ENCODE measurements at places on chromosomes 13 and 19.

- no peak for DNase-seq
Observed at GRCh38 chr19:38152461-38153379, 71.3 kb downstream of the DPF1 start.

GRCh38 chr13:102817907-102818306, 19.0 kb downstream of the BIVM start:
- DNase-seq = no peak

- DNase-seq = no peak
Observed at GRCh38 chr13:92221916-92222315, 823.5 kb downstream of the GPC5 start.

- DNase-seq = no peak
Observed at GRCh38 chr13:33276570-33276969, 9.0 kb downstream of the STARD13 start.

- no peak for DNase-seq
Observed at GRCh38 chr19:33171916-33172359, 22.2 kb upstream of the LRP3 start.

- no peak for DNase-seq
Observed at GRCh38 chr13:113902481-113902880, 38.6 kb upstream of the GAS6 start.

DNA sequence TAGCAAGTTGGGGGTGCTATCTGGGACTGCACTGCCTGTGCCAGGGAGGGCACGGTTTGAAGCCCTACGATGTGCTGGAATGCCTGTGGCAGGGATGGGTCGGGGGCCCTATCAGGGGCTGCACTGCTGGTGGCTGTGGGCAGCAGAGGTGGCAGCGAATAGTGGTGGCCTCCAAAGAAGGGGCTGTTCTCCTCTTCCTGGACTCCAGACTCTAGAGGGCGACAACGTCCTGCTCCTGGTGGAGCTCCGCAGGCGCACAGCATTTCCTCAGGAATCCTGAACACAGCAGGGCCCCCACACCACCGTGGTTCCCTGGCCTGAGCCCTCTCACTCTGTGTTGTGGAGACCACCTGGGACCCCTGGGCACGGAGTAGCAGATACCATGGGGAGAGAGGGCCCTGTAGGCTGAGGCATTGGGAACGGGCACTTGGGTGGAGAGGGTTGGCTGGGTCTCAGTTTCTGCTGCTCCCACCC, 145.6 kb downstream of the TNFRSF19 start:
- no peak for DNase-seq

DNA sequence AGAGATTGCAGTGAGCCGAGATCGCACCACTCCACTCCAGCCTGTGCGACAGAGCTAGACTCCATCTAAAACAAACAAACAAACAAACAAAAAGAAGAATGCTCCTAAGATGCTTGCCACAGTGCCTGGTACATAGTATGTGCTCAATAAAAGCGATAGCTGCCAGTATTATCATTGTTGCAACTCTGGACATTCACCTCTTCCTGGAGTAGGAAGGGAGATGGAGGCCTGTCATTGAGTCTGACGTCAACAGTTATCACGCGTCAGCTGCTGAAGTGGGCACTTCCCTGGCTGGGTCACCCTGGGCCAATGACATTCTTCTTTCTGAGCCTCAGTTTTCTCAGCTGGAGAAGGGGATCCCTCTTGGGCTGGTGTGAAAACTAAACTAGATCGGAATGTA, 4.2 kb upstream of the PLAUR start:
- DNase-seq = no peak

DNA sequence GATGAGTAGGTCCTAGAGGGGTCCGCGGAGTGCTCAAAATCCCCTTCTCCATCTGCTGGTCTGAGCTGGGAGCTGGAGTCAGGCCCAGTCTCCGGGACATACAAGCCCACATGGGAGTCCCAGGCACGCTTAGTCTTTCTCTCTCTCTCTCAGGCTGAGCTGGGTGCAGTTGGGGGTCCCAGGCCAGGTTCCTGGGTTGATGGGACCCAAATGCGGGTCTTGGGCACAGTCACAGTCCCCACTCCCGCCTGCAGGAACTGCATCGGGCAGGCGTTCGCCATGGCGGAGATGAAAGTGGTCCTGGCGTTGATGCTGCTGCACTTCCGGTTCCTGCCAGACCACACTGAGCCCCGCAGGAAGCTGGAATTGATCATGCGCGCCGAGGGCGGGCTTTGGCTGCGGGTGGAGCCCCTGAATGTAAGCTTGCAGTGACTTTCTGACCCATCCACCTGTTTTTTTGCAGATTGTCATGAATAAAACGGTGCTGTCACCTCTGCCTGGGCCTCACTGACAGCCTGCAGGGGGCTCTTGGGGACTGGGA, 23.8 kb downstream of the CYP4F12 start:
- no peak for DNase-seq

DNA sequence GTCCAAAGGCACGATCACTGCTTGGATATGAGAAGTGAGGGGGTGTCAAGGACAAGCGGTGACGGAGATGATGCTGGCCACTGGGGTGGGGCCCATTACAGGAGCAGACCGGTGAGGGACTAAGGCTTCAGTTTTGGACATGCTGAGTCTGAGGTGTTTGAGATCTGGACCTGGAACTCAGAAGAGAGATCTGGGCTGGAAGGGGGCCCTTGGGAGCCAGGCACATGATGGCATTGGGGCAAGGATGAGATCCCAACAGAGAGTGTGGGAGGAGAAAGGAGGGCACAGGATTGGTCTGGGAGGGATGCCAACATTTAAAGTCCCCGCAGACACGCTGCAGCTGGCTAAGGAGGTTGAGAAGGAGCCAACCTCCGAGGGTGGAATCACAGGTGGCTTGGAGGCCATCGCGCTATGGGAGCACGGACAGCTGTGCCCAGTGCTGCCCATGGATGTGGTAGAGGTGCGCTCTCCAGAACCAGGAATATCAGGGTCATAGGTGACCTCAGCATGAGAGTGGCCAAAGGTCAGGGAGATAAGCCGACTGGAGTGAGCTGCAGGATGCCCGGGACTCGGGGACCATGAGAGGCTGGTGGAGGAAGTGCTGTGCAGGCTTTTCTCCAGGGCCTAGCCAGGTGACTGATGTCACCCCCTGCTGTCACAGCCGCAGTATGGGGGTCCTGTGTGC, 21.8 kb downstream of the DHRS12 start:
- DNase-seq = no peak

DNA sequence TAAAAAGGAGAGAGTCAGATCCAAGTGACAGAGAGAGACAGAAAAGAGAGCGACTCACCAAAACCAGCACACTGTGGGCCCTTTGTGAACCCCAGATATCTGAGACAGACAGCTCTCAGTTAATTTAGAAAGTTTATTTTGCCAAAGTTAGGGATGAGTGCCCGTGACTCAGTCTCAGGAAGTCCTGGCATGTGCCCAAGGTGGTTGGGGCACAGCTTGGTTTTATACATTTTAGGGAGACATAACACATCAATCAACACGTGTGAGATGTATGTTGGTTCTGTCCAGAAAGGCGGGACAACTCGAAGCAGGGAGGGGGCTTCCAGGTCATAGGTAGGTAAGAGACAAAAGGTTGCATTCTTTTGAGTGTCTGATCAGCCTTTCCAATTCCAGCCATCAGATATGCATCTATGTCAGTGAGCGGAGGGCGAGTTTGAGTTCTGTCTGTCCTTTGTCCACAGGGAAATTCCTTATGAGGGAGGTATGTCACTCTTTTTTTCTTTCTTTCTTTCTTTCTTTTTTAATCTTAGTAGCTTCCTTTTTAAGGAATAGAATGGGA, 37.2 kb upstream of the ATP11A start:
- DNase-seq = no peak

GRCh38 chr19:7526059-7526929, 3.9 kb downstream of the MCOLN1 start:
- no peak for DNase-seq

- peak; percentile 76 for DNase-seq
Observed at GRCh38 chr13:29935309-29935981, 85.0 kb upstream of the UBL3 start.

- DNase-seq = no peak
Observed at GRCh38 chr13:62847520-62847919, 1431.9 kb upstream of the PCDH20 start.

DNA sequence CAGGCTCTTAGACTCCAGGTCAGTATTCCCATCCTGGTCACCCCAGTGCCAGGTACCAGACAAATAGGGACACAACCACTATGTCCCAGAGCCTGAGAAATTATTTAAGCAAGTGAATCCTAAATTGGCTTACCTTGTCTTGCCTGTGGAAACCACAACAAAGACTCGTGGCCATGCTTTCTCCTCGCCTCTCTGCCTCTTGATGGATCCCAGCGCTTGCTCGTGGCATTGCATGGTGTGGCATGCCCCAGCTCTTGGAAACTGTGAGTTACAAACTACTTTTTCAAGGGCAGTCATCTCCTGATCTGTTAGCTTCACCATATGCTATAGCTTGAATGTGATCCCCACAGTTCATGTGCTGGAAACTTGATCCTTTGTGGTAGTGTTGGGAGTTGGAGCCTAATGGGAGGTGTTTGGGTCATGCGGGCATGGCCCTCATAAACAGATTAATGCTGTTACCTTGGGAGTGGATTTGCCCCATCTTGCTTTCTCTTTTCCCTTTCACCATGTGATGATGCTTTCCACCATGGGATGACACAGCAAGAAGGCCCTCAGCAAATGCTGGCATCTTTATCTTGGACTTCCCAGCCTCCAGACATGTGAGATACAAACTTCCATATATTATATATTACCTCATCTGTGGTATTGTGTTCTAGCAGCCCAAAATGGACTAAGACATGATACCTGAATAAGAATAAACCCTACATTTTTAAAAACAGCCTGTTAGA, 31.2 kb downstream of the SPRYD7 start:
- DNase-seq = no peak

DNA sequence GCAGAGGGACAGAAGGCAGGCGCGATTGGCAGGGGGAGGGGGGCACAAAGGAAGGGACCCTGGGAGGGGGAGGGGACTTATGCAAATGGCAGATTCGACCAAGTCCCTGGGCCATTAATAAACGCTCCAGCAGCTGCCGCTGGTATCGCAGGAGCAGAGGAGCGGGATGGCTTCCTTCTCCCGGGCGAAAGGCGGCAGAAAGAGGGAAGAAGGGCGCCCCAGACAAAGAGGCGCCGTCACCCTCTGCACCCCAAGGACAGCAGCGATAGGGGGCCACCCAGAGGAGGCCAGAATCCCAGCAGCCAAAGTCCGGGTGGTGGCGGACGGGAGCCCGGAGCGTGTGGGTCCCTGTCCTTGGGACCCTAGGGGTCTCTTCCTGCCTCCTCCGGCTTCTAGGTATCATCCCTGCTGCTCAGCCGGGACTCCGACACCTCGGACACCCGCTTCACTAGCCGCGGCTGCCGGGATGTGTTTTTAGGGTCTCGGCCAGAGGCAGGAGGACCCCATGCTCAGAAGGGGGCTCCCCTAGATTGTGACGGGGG, 1.9 kb downstream of the PTPRS start:
- DNase-seq = no peak

Data from immature natural killer cell (primary cell).